ENCODE measurements at places on chromosomes 2 and 18. TPM values are rescaled to one million over a fixed set of nuclear protein-coding genes. Genes with fewer than 3 reads are reported as not detected.

GRCh38 chr2:204436230-204436629, 109.0 kb upstream of the PARD3B start:
- H3K36me3 ChIP-seq, result no peaks in the 10 kb centered on the region
- no peaks in the 10 kb centered on the region for H3K27me3 ChIP-seq
- H3K4me3 ChIP-seq, result no peak overlapping the region
- no peak for DNase-seq
- H3K27ac ChIP-seq, result no peak overlapping the region

DNA sequence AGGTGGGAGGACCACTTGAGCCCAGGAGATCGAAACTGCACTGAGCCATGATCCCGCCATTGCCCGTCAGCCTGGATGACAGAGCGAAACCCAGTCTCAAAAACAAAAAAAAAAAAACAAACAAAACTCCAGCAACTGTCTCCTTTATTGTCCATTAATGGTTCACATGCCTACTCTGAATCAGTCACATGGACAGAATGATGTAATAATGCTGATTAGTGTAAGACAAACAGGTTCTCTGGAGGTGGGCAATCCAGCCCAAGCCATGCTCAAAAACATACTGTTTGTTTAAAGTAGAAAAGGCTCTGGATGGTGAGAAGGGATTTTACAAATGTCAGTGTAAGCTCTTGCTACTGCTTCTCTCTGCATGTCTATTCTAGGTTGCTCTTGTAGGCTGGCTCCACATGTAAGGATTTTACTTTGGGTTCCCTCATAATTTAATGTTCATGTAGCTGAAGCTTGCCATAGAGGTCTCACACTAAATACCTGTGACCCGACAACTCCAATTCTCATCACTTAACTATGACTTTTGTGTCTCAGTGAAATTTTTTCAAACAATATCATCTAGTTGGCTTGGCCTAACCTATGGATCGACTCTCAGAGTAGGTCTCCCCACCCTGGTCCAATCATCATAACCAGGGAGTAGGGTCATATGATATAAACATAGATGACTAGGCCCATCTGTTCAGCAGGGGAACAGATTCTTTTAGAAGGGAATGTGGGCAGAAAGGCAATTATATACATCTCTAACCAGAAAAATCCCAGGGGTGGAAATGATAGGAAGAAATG, 83.9 kb upstream of the SLC39A10 start:
- no peak overlapping the region for H3K27ac ChIP-seq
- no peak for DNase-seq
- no peaks in the 10 kb centered on the region for H3K36me3 ChIP-seq
- H3K4me1 ChIP-seq, result peaks cover 11% of the 10 kb centered on the region

- no peaks in the 10 kb centered on the region for H3K36me3 ChIP-seq
- DNase-seq, result no peak
- H3K27me3 ChIP-seq, result peaks cover 4% of the 10 kb centered on the region
- no peak overlapping the region for H3K27ac ChIP-seq
These were observed 831.1 kb downstream of the GALR1 start for GRCh38 chr18:78080761-78081160.

DNA sequence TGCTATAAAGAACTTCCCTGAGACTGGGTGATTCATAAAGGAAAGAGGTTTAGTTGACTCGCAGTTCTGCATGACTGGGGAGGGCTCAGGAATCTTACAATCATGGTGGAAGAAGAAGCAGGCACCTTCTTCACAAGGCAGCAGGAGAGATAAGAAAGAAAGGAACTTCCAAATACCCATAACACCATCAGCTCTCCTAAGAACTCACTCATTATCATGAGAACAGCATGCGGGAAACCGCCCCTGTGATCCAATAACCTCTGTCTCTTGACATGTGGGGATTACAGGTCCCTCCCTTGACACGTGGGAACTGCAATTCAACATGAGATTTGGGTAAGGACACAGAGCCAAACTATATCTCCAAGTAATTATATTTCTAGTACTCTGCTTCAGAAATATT, 163.8 kb upstream of the CDH20 start:
- H3K27me3 ChIP-seq, result no peaks in the 10 kb centered on the region
- no peak overlapping the region for H3K27ac ChIP-seq
- no peaks in the 10 kb centered on the region for H3K4me1 ChIP-seq
- H3K4me3 ChIP-seq, result no peak overlapping the region
- DNase-seq, result no peak
- H3K36me3 ChIP-seq, result no peaks in the 10 kb centered on the region

GRCh38 chr2:82007071-82007664, 1702.6 kb upstream of the LRRTM1 start:
- DNase-seq, result no peak
- no peaks in the 10 kb centered on the region for H3K4me1 ChIP-seq
- H3K4me3 ChIP-seq, result no peak overlapping the region
- no peaks in the 10 kb centered on the region for H3K36me3 ChIP-seq
- H3K27me3 ChIP-seq, result no peaks in the 10 kb centered on the region
- H3K27ac ChIP-seq, result no peak overlapping the region

GRCh38 chr2:206824087-206824618, 58.7 kb downstream of the FASTKD2 start:
- DNase-seq, result no peak
- H3K27ac ChIP-seq, result no peak overlapping the region
- H3K4me3 ChIP-seq, result no peak overlapping the region
- no peaks in the 10 kb centered on the region for H3K4me1 ChIP-seq
- no peaks in the 10 kb centered on the region for H3K36me3 ChIP-seq

DNA sequence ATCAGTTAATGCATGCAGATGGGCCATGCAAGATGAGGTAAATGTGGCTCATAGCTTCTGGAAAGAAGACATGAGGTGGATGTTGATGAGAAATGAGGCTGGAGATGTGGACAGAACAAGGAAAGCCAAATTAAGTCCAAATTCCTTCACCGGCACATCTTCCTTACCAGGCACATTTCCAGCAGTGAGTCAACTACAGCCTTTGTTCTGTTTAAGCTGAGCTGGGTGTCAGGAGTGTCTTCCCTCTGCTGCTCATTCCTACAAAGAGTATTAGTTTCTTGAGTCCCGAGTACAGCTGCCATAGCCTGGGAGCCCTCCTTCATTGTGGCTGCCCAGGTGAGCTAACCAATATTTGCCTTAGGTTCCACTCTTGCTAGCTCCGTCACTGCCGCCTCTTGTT, 945.0 kb downstream of the SLC4A3 start:
- peaks cover 6% of the 10 kb centered on the region for H3K4me1 ChIP-seq
- H3K4me3 ChIP-seq, result no peak overlapping the region
- H3K27me3 ChIP-seq, result no peaks in the 10 kb centered on the region
- no peaks in the 10 kb centered on the region for H3K36me3 ChIP-seq
- no peak for DNase-seq

- H3K36me3 ChIP-seq, result no peaks in the 10 kb centered on the region
- H3K27me3 ChIP-seq, result no peaks in the 10 kb centered on the region
- no peak overlapping the region for H3K27ac ChIP-seq
- no peak for DNase-seq
- no peak overlapping the region for H3K4me3 ChIP-seq
These were observed 335.8 kb downstream of the RAD51AP2 start for GRCh38 chr2:17182399-17182798.

GRCh38 chr2:26942543-26943295, 27.7 kb upstream of the MAPRE3 start:
- peaks cover 5% of the 10 kb centered on the region for H3K4me1 ChIP-seq
- H3K27ac ChIP-seq, result no peak overlapping the region
- H3K27me3 ChIP-seq, result peaks cover 41% of the 10 kb centered on the region
- no peak overlapping the region for H3K4me3 ChIP-seq

- no peaks in the 10 kb centered on the region for H3K27me3 ChIP-seq
- no peak for DNase-seq
- H3K36me3 ChIP-seq, result no peaks in the 10 kb centered on the region
- H3K27ac ChIP-seq, result no peak overlapping the region
- H3K4me3 ChIP-seq, result no peak overlapping the region
These were observed 503.5 kb upstream of the SOX11 start for GRCh38 chr2:5188636-5189035.

- no peaks in the 10 kb centered on the region for H3K36me3 ChIP-seq
- no peaks in the 10 kb centered on the region for H3K4me1 ChIP-seq
- no peak overlapping the region for H3K27ac ChIP-seq
These were observed 155.4 kb downstream of the ASB1 start for GRCh38 chr2:238582159-238582558.

DNA sequence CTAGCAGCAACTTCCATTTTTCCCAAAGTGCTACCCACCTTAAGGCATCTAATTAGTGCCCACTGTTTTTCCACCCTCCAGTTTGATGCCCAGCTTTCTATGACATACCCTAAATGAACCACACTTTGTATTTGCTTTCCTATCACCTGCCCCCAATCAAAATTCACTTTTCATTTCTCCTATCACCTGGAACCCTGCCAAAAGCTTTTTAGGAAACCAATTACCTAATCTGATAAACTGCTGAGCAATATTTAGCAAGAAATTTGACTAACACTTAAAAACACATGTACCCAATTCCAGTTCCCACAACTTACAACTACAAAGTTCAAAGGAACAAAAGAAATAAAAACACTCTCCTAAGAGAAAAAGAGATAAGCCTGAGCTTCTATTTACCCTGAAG, 71.7 kb downstream of the IKZF2 start:
- no peak overlapping the region for H3K27ac ChIP-seq
- no peak overlapping the region for H3K4me3 ChIP-seq
- H3K36me3 ChIP-seq, result no peaks in the 10 kb centered on the region

DNA sequence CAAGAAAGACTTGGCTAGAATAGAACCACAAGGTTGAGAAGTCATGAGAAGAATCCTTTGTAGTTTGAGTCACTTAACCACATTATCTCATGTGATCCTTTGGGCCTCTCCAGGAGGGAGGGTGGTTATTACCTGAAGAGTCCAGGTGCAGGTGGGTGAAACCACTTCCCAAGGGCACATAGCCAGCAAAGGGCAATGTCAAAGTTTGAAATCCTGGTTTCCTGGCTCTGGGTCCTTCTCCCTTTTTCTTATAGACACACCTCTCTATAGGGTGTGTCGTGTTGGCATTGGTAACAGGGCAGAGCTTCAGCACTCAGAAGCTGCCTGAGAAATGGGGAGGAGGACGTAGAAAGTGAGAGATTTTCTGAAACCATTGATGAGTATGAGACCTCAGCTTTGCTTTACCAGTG, 137.9 kb downstream of the MGAT5 start:
- H3K4me1 ChIP-seq, result peaks cover 18% of the 10 kb centered on the region
- no peak overlapping the region for H3K27ac ChIP-seq
- H3K27me3 ChIP-seq, result no peaks in the 10 kb centered on the region
- DNase-seq, result no peak
- peaks cover 1% of the 10 kb centered on the region for H3K36me3 ChIP-seq

- H3K4me1 ChIP-seq, result no peaks in the 10 kb centered on the region
- H3K4me3 ChIP-seq, result no peak overlapping the region
- H3K27ac ChIP-seq, result no peak overlapping the region
- H3K36me3 ChIP-seq, result no peaks in the 10 kb centered on the region
- H3K27me3 ChIP-seq, result peaks cover 2% of the 10 kb centered on the region
- no peak for DNase-seq
These were observed 106.3 kb downstream of the TRIM43 start for GRCh38 chr2:95698146-95698545.

DNA sequence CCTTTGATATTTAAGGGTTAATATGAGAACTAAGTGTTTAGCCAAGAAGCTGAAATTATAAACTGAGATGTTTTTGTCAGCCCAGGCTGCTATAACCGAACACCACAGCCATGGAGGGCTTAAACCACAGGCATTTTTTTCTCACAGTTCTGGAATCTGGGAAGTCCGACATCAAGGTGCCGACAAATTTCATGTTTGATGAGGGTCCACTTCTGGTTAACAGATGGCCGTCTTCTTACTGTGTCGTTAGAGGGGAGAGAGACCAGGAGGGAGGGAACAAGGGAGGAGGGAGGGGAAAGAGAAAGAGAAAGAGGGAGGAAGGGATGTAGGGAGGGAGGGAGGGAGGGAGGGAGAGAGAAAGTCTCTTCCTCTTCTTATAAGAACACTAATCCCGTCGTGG, 6.5 kb upstream of the CNDP2 start:
- DNase-seq, result no peak
- no peak overlapping the region for H3K27ac ChIP-seq
- H3K4me3 ChIP-seq, result no peak overlapping the region
- no peaks in the 10 kb centered on the region for H3K27me3 ChIP-seq
- H3K4me1 ChIP-seq, result peaks cover 4% of the 10 kb centered on the region

- no peaks in the 10 kb centered on the region for H3K27me3 ChIP-seq
- peaks cover 37% of the 10 kb centered on the region for H3K4me1 ChIP-seq
- peak within 1 kb of the TSS; percentile 99 for H3K27ac ChIP-seq
- peak; percentile 94 for DNase-seq
- H3K36me3 ChIP-seq, result peaks cover 3% of the 10 kb centered on the region
These were observed at the start of gene NRBP1 for GRCh38 chr2:27428213-27428977. Gene NRBP1, plus strand, starts transcription at chr2:27428631. Its CDS starts 4,643 bp downstream, at chr2:27433274.

UGP2 gene
- total RNA-seq, result 60.1 TPM

CTLA4 gene
- not detected for total RNA-seq

MLPH gene
- 21.5 TPM for total RNA-seq

CAPN14 gene
- total RNA-seq, result 2.1 TPM

GPR55 gene
- total RNA-seq, result 0.72 TPM

SESTD1 gene
- total RNA-seq, result 12.4 TPM

SKOR2 gene
- not detected for total RNA-seq

ASPRV1 gene
- 727 TPM for total RNA-seq

ASTL gene
- 0.87 TPM for total RNA-seq

MYO7B gene
- total RNA-seq, result 4.3 TPM
